Activated CD8-positive, alpha-beta T cell treated with anti-CD3 and anti-CD28 coated beads, Interleukin-2, amount 10 ng/mL, durations not matched to agents 7 days and 5 days (primary cell): ENCODE measurements at places on chromosomes 11 and 22.
A peak's percentile ranks its signal among the peaks of the same experiment; 100 is the strongest.

- no peaks in the 10 kb centered on the region for H3K27me3 ChIP-seq
- DNase-seq: no peak
- H3K36me3 ChIP-seq: no peaks in the 10 kb centered on the region
- H3K4me3 ChIP-seq: no peak overlapping the region
These were observed 123.7 kb downstream of the KCNQ1OT1 start for GRCh38 chr11:2576111-2576510.

GRCh38 chr11:128061281-128061871, 526.0 kb downstream of the ETS1 start:
- no peaks in the 10 kb centered on the region for H3K27me3 ChIP-seq
- H3K4me3 ChIP-seq: no peak overlapping the region
- no peak overlapping the region for H3K27ac ChIP-seq

DNA sequence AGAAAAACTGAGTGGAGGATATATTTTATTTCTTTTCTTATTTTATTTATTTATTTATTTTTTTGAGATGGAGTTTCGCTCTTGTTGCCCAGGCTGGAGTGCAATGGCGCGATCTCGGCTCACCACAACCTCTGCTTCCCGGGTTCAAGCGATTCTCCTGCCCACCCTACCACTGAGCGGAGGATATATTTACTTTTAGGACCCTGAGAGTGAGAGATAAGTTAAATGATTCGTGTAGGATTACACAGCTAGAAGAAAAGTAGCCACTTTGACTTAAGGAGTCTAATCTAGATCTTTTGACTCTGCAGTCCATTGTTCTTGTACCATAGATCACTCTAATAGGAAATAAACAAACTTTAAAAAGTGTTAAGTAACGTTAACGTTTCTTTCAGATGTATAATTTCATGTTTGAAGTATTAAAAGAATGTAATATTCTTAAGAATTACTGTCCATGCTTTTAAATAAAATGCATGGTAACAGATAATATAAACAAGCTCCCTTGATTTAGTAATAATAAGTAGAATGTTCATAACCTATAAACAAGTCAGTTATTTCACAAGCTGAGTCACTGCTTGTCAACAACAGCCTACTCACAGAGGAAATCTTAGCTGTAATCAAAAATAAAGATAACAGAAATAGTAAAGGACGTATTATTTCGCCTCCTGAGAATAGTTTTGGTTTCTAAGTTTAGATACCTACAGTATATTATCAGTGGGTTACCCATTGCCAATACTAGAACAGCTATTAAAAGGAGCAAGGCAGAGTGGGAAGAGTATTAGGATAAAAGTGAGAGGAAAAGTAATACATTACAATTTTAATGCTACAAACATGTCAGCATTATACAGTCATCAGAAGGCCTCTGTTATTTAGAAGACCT, 18.6 kb downstream of the USP47 start:
- H3K36me3 ChIP-seq: peaks cover 2% of the 10 kb centered on the region
- DNase-seq: no peak
- no peak overlapping the region for H3K27ac ChIP-seq
- no peak overlapping the region for H3K4me3 ChIP-seq
- H3K27me3 ChIP-seq: no peaks in the 10 kb centered on the region
- peaks cover 39% of the 10 kb centered on the region for H3K4me1 ChIP-seq

DNA sequence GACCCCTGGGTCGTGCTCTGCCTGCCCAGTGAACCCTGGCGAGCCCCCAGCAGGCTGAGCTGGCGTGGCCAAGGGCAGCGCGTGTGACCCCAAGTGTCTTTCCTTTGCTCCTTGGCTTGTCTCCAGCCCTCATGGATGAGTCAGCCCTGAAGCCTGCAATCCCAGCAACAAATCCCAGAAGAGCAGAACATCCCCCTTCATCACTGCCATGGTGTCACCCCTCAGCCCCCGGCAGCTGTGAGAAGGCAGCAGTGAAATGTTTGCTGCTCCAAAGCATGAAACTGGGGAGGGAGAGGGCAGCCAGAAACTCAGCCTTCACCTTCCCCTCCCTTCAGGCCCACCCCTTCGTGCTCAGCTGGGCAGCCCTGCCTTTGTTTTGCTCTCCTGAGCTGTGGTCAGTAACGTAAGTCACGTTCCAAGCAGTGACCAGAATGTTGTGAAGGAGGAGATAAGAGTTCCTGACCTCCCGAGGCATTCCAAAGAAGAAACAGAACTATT, 29.8 kb downstream of the ADAMTS15 start:
- no peak overlapping the region for H3K27ac ChIP-seq
- DNase-seq: no peak
- H3K4me3 ChIP-seq: no peak overlapping the region
- no peaks in the 10 kb centered on the region for H3K27me3 ChIP-seq
- no peaks in the 10 kb centered on the region for H3K36me3 ChIP-seq

- peak overlapping the region; percentile 52 for H3K27ac ChIP-seq
- H3K4me3 ChIP-seq: peak overlapping the region; percentile 51
- H3K27me3 ChIP-seq: no peaks in the 10 kb centered on the region
- no peak for DNase-seq
These were observed 31.9 kb downstream of the RRAS2 start for GRCh38 chr11:14327116-14327515.

GRCh38 chr11:116648247-116649174, 124.3 kb downstream of the BUD13 start:
- no peaks in the 10 kb centered on the region for H3K27me3 ChIP-seq
- DNase-seq: no peak
- no peak overlapping the region for H3K27ac ChIP-seq
- no peaks in the 10 kb centered on the region for H3K36me3 ChIP-seq
- H3K4me1 ChIP-seq: no peaks in the 10 kb centered on the region

DNA sequence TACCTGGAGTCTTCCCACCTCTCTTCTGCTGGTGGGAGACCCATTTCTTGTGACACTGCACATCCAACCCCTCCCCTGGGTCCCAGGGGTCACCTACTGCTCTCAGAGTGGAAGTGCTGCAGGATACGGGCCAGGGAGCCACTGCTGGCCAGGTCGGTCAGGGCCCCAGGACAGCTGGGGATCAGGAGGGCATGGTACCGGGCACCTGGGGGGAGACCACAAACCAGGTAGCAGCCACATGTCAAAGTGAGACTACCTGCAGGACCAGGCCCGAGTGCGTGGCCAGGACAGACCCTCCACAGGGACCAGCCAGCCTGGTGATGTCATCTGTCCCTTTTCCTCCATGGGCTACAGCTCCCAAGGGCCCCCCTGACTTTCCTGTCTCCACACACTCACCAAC, 3.9 kb downstream of the GATD1 start:
- H3K27me3 ChIP-seq: no peaks in the 10 kb centered on the region
- DNase-seq: no peak
- H3K27ac ChIP-seq: no peak overlapping the region
- peaks cover 17% of the 10 kb centered on the region for H3K4me1 ChIP-seq
- no peak overlapping the region for H3K4me3 ChIP-seq

DNA sequence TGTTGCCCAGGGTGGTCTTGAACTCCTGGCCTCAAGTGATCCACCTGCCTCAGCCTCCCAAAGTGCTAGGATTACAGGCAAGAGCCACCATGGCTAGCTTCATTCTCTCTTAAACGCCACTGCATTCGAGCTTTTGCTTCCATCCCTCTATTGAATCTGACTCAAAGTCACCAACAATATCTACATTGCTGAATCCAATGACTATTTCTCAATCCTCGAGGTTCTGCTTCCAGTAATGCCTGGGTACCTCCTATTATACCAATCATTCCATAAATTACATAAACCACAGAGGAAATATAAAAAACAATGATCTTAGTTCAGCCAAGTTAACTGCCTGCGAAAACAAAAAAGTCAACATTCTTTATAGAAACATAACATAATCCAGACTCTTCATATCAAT, 11.9 kb upstream of the NXF1 start:
- H3K4me3 ChIP-seq: no peak overlapping the region
- H3K36me3 ChIP-seq: peaks cover 20% of the 10 kb centered on the region
- peaks cover 1% of the 10 kb centered on the region for H3K4me1 ChIP-seq
- no peaks in the 10 kb centered on the region for H3K27me3 ChIP-seq
- no peak overlapping the region for H3K27ac ChIP-seq
- DNase-seq: no peak

GRCh38 chr11:45141171-45141570, 5.3 kb upstream of the PRDM11 start:
- no peaks in the 10 kb centered on the region for H3K36me3 ChIP-seq
- H3K4me3 ChIP-seq: no peak overlapping the region
- H3K27ac ChIP-seq: no peak overlapping the region
- peaks cover 29% of the 10 kb centered on the region for H3K4me1 ChIP-seq

DNA sequence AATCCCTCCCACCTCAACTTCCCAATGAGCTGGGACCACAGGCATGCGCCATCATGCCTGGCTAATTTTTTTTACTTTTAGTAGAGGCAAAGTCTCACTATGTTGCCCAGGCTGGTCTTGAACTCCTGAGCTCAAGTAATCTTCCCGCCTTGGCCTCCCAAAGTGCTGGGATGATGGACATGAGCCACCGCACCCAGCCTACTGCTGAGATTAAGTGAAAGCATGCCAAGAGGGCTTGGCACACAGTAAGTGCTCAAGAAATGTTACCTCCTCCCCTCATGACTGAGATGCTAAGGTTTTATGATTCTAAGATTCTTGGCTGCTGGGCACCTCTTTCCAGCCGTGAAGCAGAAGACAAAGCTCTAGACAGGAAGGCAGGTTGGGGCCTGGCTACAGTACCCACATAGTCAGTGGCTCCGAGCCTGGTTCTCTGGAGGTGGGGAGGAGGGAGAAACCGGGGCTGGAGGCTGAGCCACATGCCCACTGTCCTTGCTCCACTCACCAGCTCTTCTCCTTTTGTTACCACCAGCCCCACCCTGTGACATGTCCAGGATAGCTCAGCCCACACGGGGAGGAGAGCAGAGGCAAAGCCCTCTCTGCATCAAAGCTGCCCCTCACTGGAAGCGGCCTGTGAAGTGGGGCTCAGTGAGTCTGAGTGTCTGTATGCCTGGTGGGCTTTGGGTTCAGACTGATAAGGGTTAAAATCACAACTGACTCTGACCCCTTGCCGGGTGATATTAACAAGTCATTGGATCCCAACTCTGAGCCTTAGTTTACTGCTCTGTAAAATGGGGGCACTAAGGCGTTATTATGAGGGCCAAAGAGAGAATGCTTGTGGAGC, 12.9 kb downstream of the ARHGEF17 start:
- H3K36me3 ChIP-seq: no peaks in the 10 kb centered on the region
- peaks cover 18% of the 10 kb centered on the region for H3K4me1 ChIP-seq
- H3K27ac ChIP-seq: no peak overlapping the region
- no peak overlapping the region for H3K4me3 ChIP-seq
- no peaks in the 10 kb centered on the region for H3K27me3 ChIP-seq
- DNase-seq: no peak

DNA sequence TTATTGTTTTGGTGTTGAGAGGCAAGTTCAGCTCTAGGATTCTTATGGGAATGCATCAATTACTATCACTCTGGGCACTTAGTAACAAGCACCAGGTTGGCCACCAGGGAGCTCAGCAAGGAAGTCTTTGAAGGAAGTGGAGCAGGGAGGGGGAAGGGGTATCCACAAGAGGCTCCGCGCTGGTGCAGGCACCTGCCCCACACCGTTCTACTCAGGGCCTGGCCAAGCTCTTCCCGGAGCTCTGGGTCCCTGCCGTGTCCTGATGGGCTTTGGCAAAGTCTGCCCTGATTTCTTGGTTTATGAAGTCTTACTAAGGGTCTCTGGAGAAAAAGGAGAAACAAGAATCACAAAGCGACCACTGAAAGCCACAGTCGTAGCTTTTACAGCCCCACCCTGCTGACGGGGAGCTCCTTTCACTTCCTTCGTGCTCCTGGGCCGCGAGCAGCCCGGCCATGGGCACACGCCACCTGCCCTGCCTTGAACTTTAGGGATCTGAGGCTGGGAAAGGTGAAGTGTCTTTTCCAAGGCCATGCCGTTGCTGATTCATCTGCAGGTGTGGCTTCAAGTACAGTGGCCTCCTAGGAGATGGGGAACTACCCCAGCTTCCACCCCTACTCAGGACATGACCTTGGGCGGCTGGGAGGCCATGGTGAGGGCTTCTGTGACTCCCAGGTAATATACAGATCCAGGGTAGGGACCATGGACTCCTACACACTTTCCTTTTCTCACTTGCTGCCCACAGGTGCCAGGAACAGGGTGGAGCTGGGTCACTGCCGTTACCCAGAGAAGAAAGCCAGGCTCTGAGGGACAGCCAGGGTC, 15.9 kb upstream of the LRRC32 start:
- H3K4me1 ChIP-seq: peaks cover 26% of the 10 kb centered on the region
- H3K27me3 ChIP-seq: peaks cover 4% of the 10 kb centered on the region

- H3K4me1 ChIP-seq: no peaks in the 10 kb centered on the region
- no peak for DNase-seq
- H3K27me3 ChIP-seq: peaks cover 18% of the 10 kb centered on the region
These were observed 54.1 kb upstream of the WNT11 start for GRCh38 chr11:76260296-76260925.

- H3K27me3 ChIP-seq: no peaks in the 10 kb centered on the region
- peaks cover 3% of the 10 kb centered on the region for H3K36me3 ChIP-seq
- DNase-seq: no peak
- no peak overlapping the region for H3K27ac ChIP-seq
- no peak overlapping the region for H3K4me3 ChIP-seq
These were observed 4746.2 kb upstream of the OR11H1 start for GRCh38 chr22:10781571-10782403.

DNA sequence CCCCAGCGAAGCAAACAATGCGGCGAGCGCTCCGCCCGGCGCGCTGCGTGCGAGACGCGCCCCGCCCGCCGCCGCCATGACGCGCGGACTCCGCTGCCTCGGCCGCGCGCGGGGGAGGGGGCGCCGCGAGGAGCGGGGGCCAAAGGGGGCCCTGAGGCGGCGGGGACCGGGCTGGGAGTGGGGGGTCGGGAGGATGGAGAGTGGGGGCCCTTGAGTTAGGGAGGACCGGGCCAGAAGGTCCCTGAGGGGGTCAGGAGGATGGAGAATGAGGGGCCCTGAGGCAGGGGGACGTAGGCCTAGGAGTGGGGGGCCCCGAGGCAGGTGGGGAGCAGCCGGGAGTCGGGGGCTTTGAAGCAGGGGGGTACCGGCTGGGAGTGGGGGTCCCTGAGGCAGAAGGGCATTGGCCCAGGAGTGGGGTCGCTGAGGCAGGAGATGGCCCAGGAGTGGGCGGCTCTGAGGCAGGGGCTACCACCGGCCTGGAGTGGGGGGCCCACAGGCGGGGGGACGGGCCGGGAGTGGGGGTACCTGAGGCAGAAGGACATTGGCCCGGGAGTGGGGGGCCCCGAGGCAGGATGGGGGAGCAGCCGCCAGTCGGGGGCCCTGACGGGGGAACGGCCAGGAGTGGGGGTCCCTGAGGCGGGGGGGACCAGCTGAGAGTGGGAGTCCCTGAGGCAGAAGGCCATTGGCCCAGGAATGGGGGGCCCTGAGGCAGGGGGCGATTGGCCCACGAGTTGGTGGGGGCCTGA, at the start of gene BRD1:
Gene BRD1 (minus strand): TSS at position 21 of the 746 bp plus-strand sequence. CDS start 3,556 bp downstream, outside the sequence.
- H3K27me3 ChIP-seq: no peaks in the 10 kb centered on the region
- H3K36me3 ChIP-seq: peaks cover 30% of the 10 kb centered on the region
- H3K27ac ChIP-seq: peak within 1 kb of the TSS; percentile 97

DNA sequence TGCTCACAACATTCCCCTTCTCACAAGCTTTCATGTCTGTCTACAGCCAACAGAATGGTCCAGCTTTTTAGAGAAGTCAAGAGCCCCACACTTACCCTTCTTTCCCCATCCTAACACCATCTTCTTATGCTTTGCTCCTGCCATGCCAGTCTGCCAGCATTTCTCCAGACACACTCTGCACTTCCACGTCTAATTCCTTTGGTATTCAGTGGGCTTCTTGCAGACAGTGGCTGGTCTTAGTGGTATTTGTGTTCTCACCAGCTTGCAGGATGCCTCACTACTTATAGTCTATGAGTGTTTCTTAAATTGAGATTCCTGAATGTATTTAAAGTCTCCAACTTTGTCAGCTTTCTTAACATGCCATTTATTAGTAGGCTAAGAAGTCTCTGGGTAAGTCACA, 154.4 kb downstream of the BBOX1 start:
- no peak overlapping the region for H3K4me3 ChIP-seq
- no peak overlapping the region for H3K27ac ChIP-seq
- H3K27me3 ChIP-seq: peaks cover 6% of the 10 kb centered on the region
- DNase-seq: no peak
- H3K4me1 ChIP-seq: no peaks in the 10 kb centered on the region

- peaks cover 18% of the 10 kb centered on the region for H3K36me3 ChIP-seq
- H3K4me3 ChIP-seq: peak overlapping the region; percentile 23
These were observed 2.0 kb downstream of the FBXO3 start for GRCh38 chr11:33772300-33772699.
